Neural progenitor cell (in vitro differentiated cells): ENCODE measurements at places on chromosomes 3 and 15. TPM values are rescaled to one million over a fixed set of nuclear protein-coding genes. Genes with fewer than 3 reads are reported as not detected.

The CLDN18 gene
- not detected in 2 replicates for total RNA-seq

The PPP4R2 gene
- 89.2 and 143 TPM in 2 replicates for total RNA-seq

The ECT2 gene
- total RNA-seq: 163 and 267 TPM in 2 replicates

The ACKR2 gene
- total RNA-seq: not detected in 2 replicates

The TMCO5A gene
- total RNA-seq: not detected in 2 replicates

The KLHDC8B gene
- total RNA-seq: 14.8 and 45.1 TPM in 2 replicates

The HESX1 gene
- total RNA-seq: 42.1 and 50.6 TPM in 2 replicates

The MEIS2 gene
- 18.3 and 21.5 TPM in 2 replicates for total RNA-seq

The FOXB1 gene
- total RNA-seq: 7.3 and 9.6 TPM in 2 replicates
